T-helper 1 cell (primary cell): ENCODE measurements at places on chromosomes 7 and 10.

GRCh38 chr10:91616137-91616536, 16.7 kb downstream of the PPP1R3C start:
- DNase-seq: no peak

GRCh38 chr10:12667052-12667451, 317.7 kb downstream of the CAMK1D start:
- DNase-seq: no peak

GRCh38 chr10:46022978-46023702, 7.3 kb downstream of the NCOA4 start:
- DNase-seq: peak; percentile 81

DNA sequence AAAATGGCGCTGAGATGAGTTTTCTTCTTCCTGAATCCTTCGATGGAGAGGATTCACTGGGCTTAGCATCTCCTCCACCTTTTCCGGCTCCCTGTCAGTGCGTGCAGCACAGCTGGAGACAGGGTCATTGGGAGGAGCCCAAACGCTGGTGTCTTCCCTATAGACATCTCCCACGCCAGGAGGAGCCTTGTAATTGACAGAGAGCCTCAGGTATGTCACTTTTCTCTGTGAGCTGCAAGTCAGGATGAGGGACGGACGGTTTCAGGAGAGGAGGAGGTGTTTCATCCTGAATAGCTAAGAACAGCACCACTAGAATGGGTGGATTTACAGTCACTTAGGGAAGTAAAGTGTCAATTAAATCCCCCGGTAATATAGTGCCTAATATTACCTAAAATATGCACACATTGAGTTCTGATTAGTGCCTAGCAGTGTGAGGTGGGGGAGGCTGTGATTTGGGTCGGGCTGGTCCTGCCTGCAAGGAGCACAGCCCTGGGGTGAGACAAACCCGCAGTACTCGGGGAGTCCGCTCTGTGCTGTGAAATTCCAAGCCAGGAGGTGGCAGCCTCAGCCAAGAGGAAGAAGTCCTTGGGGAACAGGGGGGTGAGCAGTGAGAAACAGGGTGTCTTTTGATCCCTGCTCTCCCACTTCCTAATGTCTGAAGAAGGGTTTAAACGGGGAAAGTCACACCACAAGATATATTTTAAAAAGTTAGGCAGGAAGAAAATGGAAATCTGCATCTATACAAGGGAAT, 28.2 kb downstream of the IL15RA start:
- no peak for DNase-seq

DNA sequence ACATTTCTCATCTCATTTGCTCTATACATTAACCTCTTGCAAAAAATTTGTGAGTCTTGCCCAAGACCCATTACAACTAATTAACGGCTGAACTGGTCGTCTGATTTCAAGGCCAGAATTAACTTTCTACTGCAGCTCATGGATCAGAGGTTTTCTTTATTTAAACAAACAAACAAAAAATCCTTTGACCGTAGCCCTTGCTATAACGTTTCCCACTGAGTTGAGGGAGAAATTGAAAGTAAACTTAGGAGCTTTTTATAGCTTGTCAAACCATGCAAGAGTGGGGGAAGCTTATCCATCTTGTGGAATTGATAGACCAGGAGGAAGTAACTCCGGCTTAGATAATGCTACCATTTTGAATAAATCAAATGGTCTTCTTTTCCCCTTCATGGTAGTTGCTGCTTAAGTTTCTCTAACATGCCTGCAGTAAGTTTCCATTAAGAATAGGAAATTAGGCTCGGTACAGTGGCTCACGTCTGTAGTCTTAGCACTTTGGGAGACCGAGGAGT, 3.3 kb downstream of the SRGN start:
- no peak for DNase-seq

- DNase-seq: no peak
These were observed 11.9 kb downstream of the MYO1G start for GRCh38 chr7:44966731-44967538.

DNA sequence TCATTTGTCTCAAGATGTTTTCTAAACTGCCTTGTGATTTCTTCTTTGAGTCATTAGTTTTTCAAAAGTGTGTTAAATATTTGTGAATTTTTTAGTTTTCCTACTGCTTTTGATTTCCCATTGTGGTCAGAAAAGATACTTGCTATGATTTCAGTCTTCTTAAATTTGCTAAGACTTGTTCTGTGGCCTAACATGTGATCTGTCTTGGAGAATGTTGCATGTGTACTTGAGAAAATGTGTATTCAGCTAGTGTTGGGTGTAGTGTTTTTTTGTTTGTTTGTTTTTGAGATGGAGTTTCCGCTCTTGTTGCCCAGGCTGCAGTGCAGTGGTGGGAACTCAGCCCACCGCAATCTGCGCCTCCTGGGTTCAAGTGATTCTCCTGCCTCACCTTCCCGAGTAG, 28.6 kb downstream of the BMPR1A start:
- no peak for DNase-seq

DNA sequence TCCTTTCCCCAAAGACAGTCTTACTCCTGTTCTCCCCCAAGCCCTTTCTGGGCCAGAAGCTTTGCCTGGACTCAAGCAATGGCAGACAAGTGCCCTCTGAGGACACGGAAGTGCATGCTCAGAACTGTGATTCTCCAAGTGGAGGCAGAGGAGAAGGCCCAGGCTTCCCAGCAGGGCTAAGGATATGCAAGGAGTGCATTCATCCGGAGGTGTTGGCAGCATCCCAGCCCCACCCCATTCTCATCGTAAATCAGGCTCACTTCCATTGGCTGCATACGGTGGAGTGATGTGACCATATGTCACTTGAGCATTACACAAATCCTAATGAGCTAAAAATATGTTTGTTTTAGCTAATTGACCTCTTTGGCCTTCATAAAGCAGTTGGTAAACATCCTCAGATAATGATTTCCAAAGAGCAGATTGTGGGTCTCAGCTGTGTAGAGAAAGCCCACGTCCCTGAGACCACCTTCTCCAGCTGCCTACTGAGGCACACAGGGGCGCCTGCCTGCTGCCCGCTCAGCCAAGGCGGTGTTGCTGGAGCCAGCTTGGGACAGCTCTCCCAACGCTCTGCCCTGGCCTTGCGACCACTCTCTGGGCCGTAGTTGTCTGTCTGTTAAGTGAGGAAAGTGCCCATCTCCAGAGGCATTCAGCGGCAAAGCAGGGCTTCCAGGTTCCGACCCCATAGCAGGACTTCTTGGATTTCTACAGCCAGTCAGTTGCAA, 1.4 kb upstream of the RBP3 start:
- DNase-seq: no peak

DNA sequence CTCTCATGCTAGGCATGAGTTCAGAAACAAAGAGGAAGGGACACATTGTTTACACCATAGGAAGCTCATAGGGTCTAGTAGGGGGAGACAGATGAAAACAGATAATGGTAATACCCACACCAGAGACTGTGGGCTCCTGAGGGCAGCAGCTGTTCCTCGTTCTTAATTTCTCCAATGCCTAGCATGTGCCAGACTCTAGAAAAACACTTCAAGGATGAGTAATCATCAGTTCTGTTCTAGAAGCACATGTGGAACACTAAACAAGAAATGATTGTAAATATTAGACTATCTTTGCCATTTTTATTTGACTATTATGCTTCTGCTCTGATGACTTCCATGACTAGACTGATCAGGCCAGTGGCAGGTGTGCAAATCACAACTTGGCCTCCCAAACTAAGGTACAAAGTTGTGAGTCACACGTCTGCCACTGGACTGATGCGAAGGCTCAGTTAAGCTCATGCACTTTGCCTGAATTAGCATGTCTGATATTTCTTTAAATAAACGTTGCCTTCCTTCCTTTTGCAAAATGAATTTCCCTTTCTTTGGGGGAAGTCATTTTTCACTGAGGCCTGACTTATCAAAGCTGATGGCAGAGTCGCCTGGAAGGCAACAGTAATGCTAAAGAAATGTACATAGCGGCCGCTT, 89.2 kb upstream of the FGL2 start:
- DNase-seq: no peak

GRCh38 chr10:31118556-31118955, 86.9 kb upstream of the ZNF438 start:
- DNase-seq: no peak

DNA sequence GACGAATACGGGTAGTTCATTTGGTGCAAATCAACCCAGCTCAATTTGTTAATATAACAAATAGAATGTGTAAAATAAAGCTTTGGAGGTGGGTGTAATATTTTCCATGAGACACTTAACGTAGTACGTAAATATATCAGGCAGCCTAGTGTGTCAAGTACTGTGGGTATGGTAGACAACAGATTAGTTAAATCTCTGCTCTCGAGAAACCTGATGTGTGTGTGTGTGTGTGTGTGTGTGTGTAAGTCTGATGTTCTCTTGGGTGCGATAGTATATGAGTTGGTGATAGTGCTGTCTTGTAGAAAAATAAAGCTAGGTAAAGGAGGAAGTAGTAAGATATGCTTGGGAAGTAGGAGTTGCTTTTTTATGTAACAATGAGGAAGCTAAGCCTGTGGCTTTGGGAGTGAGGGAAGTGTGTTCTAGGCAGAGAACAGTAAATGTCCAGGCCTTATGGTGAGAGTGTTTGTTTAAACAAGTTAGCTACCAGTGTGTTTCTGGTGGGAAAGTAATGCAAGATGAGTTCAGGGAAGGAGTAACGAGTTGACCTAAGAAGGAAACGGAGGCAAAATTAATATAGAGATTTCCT, 26.1 kb downstream of the WAC start:
- DNase-seq: no peak

DNA sequence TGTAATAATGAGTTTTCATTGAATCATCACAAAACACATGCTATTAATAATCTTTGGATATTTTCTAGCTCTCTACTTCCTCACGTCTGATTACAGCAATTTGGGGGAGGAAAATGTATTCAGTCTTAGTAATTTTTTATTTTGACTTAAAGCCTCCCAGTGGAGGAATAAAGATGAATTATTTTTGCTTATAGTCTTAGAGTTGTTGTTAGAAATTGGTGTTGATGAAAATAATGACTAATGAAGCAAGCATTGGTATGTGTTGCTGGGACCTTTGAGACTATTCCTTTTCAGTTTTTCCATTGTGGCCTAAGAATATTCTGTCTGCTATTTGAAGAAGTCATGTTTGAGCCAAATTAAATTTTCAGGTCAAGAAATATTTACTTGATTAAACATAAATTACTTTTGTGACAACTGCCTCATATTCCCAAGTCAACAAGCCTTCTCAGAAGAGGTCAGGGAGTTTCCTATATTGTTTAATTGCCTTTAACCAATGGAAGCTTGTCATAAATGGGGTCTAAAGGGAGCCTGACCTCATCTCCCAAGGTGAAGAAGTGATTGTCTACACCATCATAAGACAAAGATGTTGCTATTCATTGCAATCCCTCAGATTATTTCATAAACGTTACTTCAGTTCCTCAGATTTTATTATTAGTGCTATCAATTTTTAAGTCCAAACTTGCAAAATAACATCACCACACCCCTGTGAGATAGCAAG, 90.0 kb downstream of the ST7 start:
- DNase-seq: no peak

GRCh38 chr10:31319602-31320549, 860 bp downstream of the ZEB1 start:
- peak; percentile 21 for DNase-seq

- DNase-seq: no peak
These were observed 12.6 kb downstream of the NEURL1 start for GRCh38 chr10:103506061-103506460.

DNA sequence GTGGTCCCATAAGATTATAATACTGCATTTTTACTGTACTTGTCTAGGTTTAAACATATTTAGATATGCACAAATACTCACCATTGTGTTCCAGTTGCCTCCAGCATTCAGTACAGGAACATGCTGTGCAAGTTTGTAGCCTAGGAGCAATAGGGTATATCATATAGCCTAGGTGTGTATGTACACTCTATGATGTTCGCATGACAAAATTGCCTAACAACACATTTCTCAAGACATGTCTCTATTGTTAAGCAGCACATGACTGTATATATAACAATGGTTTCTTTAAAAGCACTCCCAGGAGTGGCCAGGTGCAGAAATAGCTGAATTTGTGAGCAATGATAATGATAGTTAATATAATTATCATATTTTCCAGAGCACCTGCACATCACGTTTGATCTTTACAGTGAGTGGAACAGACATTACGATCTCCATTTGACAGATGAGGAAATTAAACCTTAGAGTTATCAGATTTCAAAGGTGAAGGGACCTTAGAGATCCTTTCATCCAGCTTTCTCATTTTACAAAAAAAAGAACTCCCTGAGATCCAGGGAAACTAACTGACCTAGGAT, 99.2 kb upstream of the PDCD4 start:
- no peak for DNase-seq

GRCh38 chr7:104852386-104852785, 161.6 kb upstream of the KMT2E start:
- no peak for DNase-seq

DNA sequence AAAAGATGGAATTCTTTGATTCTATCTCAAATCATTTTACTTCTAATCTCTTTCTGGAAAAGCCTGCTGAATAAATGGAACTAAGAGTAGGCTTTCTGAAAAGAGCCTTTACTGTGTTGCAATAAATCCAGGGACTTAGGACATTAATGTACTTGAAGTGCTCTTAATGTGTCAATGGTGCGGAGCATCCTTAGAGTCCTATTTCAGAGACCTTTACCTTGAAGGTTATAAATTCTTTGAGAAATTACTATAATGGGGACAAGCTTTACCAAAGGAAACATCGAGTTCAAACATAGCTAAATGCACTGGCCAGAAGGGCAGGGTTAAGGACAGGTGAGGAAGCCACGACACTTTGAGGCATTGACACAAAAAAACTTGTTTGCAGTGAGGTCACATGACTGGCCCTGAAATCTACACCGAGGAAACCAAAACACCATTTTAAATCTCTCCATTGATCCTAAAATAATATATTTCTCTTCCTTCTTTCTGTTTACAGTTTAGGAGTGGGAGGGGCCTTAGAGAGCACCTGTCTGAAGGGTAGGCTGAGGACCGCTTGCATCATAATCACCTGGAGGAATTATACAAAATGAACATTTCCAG, 48.1 kb upstream of the EXOC6 start:
- no peak for DNase-seq

DNA sequence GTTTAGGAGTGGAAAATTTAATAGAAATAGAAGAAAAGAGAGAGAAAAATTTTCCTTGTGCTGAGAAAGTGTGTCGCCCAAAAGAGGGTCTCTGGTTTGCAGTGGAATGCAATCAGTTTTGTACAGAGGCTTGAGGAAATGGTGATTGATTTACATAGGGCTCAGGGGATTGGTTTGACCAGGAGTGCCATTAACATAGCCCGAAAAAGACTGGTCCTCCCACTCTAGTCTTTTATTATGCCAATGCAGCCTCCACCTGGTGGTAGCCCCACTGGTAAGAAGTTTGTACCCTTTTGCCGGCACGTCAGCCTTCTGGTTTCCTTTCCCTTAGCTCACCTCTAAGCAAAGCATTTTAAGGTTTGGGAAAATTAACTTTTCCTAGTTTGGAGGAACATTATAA, 885.3 kb downstream of the XPNPEP1 start:
- DNase-seq: no peak

- no peak for DNase-seq
These were observed 126.4 kb downstream of the GNAT3 start for GRCh38 chr7:80385508-80385907.

- DNase-seq: no peak
These were observed 25.6 kb downstream of the KAZALD1 start for GRCh38 chr10:101087376-101087775.
